ENCODE measurements at places on chromosomes 5 and 9. TPM values are rescaled to one million over a fixed set of nuclear protein-coding genes. Genes with fewer than 3 reads are reported as not detected.

DNA sequence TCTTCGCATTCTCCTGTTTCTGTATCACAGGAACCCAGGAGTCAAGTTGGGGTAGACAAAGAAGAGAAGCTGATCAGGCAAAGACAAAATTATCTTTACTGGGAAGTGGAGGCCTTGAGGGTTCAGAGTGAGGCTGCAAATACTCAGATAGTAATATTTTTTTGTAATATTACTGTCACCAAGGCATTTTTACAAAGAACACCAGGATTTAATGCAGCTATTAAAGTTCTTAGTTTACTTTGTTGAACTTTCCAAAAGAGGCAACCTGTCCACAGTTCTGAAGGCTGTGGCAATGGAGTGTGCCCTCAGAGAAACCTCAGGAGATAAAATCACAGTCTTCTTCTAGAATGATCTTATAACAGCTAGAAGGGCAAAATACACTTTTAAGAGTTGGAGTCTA lies 74.9 kb downstream of the PGM5 start:
- DNase-seq = no peak

- no peak for DNase-seq
These were observed 202.5 kb downstream of the EFNA5 start for GRCh38 chr5:107468276-107468675.

Gene RECK
- 5.2 TPM for total RNA-seq

GRCh38 chr5:93899026-93899600 lies 157.7 kb upstream of the POU5F2 start:
- no peak for DNase-seq

- no peak for DNase-seq
These were observed 59.1 kb downstream of the PSMB7 start for GRCh38 chr9:124355941-124356744.

DNA sequence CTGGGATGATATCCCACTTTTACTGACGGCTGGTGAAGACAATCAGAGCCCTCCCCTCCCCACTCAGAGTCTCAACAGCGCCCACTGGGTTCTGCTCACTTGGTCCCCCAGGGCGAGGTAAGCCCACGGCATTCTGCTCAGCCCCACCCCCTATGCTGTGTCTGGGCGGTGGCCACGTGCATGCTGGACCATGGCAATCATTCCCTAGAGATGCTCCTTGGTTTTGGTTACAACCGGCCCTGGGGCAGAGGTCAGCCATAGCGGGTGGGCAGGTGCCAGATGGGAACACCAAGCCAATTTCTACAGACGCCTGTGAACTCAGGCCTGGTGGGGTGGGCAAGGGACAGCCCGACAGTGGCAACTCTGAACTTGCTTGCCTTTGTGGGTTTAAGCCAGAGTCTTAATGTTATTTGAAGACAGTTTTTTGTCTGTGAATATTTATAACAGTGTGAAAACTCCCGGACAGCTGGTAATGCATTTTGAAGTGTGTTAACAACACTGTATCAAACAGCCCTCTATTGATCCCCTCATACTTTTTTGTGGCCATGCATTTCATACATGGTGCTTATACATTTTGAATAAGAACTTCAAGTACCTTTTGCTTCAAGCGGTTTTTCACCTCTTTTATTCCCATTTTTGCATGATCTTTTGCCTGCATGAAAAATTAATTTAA lies 94.2 kb downstream of the CRB2 start:
- DNase-seq = no peak

All from HT1080 (cell line).